ENCODE measurements at places on chromosomes 12 and 14.

- DNase-seq, result no peak
Measured at GRCh38 chr12:99153293-99153692, 494.3 kb upstream of the GARIN6 start.

GRCh38 chr14:49250517-49250916 is 335.7 kb downstream of the RPS29 start:
- no peak for DNase-seq

- DNase-seq, result no peak
Measured at GRCh38 chr12:108516511-108517275, 1.6 kb downstream of the FICD start.

DNA sequence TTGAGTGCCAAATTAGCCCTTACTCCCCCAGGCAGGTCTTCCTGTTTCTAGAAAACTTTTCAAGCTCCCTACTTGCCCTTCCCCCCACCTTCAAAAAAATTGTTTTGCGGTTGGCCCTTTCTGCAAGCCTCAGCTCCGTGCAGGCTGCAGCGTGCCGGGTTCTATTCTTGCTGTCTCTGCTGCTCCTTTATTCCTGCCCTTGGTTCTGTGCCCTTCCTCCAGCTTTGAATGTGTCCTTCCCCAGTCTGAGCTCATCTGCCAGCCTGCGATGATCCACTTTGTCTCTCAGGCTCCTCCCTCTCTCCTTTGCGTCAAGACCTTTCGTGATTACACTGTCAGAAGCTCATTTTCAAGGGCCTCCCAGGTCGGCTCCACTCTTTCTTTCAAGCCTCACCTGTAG is 98.6 kb downstream of the IRF2BPL start:
- no peak for DNase-seq

DNA sequence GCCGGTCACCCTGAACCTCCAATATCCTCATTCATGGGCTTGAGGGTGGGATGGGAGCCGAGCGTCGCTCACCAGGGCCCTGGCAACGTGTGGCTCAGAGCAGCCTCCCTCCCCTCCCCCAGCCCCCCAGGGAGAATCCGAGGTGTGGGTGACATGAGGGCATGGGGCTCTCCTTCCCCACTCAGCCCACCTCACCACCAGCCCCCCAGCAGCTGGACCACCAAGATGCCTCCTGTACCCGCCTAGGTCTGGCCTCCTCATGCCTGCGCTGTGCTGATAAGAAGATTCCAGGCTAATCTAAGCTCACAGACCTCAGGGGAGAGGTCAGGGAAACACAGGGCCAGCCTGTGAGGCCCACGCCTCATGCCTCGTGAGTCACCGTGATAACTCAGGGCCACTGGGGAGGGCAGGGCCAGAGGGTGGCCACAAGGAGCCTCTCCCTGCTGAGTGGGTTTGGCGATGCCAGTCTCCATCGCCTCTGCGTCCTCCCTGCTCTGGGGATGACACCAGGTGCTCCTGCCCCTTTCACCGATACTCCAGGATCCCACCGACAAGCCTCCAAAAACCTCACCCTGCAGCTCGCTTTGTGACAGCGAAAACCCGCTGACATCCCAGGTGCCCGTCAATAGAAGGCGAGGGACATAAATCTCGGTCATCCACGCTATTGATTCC is 56.9 kb downstream of the TESC start:
- no peak for DNase-seq

DNA sequence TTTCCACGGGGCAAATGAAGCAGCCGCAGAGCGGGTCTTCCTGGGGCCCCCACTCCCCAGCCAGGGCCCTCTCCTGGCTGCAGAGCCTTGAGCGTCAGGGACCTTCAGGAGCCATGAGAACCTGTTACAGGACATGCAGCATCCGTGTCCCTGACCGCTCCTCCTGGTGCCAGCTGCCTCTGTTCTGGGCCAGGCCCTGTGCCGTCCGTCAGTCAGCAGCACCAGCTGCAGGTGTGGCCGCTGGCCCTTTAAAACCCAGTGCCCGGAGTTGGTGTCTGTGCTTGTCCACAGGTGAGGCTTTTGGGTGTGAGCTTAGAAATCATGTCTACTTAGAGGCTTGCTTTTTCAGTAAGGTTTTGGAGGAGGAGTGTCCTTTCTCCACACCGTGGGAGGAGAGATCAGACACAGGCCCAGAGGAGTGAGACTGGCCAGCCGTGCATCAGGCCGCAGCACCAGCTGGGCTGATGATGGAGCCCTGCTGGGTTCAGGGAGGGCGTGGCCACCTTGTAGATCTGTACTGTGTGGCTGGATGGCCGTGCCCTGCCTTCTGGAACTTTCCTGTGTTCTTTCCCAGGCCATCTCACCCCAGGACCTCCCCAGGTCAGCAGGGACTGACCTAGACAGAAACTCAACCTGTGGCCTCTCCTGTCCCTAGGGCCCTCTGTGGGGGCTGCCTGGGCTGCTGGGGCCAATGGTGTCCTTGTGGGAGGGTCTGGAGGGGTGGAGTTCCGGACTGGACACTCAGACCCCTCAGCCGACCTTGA is 27.1 kb downstream of the AACS start:
- no peak for DNase-seq

DNA sequence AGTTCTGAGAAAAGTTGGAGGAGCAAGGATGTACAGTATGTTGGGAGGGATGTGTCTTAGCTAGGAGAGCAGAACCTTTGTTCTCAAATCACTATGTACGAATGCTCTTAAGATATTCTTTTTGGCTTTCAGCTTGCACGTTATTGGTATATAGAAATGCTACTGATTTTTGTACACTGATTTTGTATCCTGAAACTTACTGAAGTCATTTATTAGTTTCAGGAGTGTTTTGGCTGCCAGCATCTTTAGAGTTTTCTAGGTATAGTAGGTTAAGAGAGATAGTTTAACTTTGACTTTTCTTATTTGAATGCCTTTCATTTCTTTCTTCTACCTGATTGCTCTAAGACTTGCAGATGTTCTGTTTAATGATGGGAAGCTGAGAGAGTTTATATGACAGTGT is 442.8 kb upstream of the FBXO33 start:
- no peak for DNase-seq

- no peak for DNase-seq
Measured at GRCh38 chr14:102821252-102821651, 44.0 kb downstream of the TRAF3 start.

- DNase-seq, result peak; percentile 83
Measured at GRCh38 chr12:121789800-121790728, 3.4 kb downstream of the RHOF start.

DNA sequence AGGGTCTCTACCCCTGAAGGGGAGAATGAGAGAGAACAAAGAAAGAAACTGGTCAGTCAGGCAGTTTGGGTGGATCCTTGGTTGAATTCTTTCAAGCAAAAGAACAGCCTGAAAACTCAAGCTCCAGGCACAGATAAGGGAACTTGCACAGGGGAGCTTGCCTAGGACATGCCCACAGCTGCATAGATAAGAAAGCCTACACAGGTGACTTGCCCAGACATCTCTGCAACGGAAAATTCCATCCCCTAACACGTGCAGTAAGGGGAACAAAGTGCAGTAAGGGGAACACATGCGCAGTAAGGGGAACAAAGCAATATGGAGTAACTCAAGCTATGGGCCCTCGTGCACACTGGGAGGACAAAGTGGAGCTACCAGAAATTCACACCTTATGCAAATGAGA is 540.1 kb upstream of the MIS18BP1 start:
- DNase-seq, result no peak

- no peak for DNase-seq
Measured at GRCh38 chr12:62599854-62600437, 133.3 kb downstream of the MON2 start.

- DNase-seq, result no peak
Measured at GRCh38 chr12:3527736-3528135, 36.7 kb downstream of the PRMT8 start.

DNA sequence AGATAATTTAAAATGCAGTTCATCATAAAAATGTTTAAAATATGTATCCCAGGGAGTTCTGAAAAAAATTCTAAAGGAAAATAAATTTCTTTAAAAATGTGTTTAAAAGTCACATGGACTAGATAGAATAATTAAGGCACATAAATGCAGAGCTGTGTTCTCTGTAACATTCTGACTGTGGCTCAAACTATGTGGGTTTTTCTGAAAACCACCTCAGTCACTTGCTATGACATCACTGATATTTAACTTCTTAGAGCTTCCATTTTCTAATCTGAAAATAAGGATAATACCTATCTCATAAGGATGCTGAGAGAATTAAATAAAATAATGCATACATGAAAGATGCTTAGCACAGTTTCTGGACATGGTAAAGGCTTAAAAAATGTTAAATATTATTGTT is 107.3 kb downstream of the SLC41A2 start:
- DNase-seq, result no peak

- no peak for DNase-seq
Measured at GRCh38 chr12:131121705-131122405, 168.1 kb downstream of the ADGRD1 start.

DNA sequence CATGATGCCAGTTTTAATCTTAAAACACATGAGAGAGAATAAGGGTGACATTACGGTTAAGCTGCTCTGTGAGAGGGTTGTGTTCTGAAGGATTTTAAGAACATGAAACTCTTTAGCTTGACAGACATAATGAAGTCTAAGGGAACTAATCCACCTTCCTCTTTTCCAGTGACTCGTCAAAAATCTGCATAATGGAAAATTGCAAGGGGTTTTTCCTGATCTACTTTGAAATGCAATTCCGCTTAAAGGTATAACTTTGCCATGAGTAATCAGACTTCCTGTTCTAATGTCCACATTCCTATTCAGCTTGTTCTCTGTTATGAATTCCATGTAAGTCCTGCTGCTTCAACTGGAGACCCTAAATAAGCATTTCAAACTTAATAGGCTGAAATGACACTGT is at the start of gene ZNF705A:
TSS of gene ZNF705A (plus strand) at position 171 of the 400 bp plus-strand sequence. CDS start 15,611 bp downstream, outside the sequence.
- DNase-seq, result no peak

DNA sequence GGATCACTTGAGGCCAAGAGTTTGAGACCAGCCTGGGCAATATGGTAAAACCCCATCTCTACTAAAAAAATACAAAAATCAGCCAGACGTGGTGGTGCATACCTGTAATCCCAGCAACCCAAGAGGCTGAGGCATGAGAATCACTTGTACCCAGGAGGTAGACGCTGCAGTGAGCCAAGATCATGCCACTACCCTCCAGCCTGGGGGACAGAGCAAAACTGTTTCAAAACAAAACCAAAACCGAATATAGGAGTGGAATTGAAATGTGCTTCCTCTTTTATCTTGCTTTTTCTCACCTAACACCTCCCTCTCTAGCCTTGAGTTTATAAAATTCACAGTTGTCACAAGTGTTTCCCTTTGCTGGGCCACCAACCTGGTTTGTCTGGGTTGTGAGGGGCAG is 181.9 kb downstream of the PAH start:
- DNase-seq, result peak; percentile 43

- DNase-seq, result no peak
Measured at GRCh38 chr14:65846196-65846868, 433.8 kb downstream of the FUT8 start.

Data from GM10248 (cell line).